ENCODE measurements at places on chromosomes 5 and 9.

DNA sequence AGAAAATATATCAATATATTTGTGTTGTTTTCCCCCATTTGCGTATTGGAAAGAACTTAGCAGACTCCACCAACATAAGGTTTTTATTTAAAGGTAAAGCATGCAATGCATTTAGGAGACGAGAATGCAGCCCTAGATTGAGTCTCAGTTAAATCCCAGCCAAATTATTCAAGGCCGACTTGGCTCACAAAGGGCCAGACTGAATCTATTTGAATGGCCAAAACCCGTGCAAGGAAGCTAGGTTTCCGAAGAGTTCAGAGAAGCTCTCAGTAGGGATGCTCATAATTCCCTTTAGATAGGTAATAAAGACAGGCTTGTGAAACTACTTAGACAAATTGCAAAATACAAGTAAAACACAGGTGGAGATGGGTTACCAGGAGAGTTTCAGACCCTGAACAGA, 520.3 kb downstream of the CDH9 start:
- no peak for DNase-seq

GRCh38 chr5:16064135-16064893, 115.3 kb downstream of the MARCHF11 start:
- no peak for DNase-seq

DNA sequence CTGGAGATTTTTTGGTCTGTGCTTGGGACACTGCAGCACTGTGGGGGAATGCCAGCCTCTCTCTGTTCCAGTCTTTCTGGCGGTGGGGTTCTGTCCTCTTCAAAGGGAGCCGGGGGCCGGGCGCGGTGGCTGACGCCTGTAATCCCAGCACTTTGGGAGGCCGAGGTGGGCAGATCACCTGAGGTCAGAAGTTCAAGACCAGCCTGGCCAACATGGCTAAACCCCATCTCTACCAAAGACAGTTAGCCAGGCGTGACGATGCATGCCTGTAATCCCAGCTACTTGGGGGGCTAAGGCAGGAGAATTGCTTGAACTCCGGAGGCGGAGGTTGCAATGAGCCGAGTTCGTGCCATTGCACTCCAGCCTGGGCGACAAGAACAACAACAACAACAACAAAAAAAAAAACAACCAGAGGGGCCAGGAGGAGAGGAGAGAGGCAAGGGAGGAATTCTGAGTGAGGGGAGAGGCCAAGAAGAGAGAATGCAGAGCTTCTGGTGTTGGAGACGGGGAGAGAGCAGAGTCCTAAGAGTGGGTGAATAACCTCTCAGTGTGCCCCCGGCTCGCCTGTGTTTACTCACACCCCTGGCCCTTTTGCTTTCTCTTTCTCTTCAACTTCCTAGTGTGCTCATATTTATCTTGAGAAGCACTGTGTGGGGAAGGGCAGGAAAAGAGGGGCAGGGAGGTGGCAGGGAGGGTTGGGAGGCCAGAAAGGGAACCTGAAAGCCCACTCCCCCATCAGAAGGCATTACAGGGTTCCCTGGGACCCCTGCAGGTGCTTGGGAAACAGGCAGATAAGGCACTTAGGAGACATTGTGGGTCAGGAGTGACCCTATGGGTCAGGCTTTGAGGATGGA, 3.2 kb upstream of the SET start:
- DNase-seq = no peak

GRCh38 chr5:148981353-148981752, 81.5 kb downstream of the SH3TC2 start:
- DNase-seq = no peak

DNA sequence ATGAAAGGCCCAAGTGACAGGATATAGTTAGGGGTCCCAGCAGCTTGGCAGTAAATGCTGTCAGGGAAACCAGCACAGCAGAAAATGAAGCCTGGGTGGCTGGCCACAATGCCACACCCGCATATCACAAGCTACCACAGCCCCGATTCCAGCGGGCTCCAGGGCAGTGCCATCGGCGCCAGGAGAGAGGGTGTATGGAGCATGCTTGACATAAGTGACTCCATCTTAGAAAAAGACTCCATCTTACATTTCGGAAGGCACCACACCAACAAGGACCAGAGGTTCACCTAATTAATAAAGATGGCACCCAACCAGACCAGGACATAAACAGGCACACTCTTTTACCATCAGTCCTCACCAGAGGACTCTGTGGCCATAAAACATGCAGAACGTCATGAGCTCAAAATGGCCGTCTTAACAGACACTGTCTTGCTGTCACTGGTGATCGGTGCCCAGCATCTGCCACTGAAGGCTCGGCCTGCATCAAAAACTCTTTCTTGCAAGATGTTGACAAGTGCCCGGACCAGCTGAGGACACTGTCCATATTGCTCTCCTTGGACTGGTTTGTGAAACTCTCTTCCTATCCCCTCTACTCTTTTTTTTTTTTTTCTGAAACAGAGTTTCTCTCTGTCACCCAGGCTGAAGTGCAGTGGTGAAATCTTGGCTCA, 67.4 kb upstream of the SPIN1 start:
- DNase-seq = no peak

GRCh38 chr5:61614606-61615005, 282.5 kb downstream of the ZSWIM6 start:
- DNase-seq = no peak

DNA sequence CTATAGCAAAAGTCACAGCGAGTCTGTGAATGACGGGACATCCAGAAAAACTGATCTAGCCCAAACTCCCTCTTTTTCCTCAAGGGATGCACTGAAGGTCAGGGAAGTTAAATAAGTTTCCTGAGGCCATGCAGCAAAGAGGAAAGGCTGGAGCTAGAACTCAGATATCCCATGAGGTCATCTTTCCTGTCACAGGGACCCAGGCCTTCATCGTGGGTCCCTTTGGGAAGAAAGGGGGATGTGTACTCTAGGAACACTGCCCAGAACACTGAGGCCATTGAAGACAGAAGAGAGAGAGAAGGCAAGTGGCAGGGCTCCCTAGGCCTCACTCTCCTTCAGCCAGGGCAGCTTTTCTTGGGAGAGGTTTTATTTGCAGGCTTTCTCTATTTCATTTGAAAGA, 182.0 kb downstream of the EBF1 start:
- DNase-seq = no peak

GRCh38 chr5:143262393-143263174, 140.9 kb downstream of the NR3C1 start:
- DNase-seq = no peak

GRCh38 chr9:123739387-123739786, 190.5 kb downstream of the DENND1A start:
- no peak for DNase-seq

GRCh38 chr9:129078691-129079503, 2.0 kb upstream of the DOLPP1 start:
- no peak for DNase-seq

DNA sequence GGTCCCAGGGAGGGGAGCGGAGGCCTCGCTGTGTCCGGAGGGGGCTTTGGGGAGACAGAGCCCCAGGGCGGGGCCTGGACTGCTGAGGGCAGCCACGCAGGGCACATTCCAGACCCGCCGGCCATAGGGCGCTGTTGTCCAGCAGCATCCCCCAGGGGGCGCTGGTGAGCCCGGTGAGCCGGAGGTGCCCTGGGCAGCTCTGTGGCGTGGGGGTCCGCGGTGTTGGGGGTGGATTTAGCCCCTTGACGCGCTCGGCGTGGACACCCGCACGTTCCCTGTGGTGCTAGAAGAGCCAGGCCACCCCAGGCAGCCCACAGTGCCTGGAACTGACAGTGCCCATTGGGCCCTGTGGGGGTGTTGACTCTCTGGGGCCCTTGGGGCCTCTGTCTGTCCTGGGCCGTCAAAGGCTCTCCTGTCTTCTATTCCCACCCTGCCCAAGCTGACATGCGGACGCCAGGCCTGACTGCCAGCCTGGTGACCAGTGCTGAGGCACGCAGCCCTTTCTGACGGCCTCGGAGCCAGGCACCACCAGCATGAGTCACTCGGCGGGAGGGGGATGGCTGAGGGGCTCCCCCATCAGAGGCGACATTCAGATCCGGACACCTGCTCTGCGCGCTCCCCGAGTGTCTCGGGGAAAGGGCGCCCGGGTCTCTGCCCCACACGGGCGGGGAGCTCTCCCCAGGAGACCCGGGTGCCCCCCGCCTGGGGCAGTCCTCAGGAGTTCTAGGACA, 23.9 kb downstream of the TPPP start:
- DNase-seq = peak; percentile 31

DNA sequence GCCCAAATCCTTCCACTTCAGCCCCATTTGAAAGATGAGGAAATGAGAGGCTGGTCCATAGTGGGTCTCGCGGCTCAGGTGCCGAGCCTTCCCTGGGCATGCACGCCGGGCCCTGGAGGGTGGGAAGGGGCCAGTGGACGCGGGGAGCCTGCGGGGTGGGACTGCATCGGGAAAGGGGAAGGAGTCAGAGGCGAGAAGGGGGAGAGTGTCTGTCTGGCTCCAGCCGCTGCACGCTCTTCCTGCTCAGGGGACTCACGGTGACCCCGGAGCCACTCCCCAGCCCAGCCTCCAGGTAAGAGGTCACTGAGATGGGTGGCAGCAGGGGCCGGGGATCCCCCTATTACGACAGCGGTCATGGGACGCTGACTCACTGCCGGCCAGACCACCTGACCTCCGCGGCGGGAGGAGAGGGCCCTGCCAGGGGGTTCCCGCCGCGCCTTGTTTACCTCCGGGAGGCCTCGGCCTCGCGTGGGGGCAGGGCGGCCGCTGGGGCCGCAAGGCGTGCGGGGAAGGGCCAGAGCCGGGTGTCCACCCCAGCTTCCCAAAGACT, 1.9 kb upstream of the SQSTM1 start:
- DNase-seq = peak; percentile 70

GRCh38 chr5:57550132-57550531, 67.5 kb upstream of the ACTBL2 start:
- DNase-seq = no peak
